A549 treated with DMSO at 1 μM for 4 hours (cell line): ENCODE measurements at places on chromosomes 4 and X. TPM values are rescaled to one million over a fixed set of nuclear protein-coding genes. Genes with fewer than 3 reads are reported as not detected.

Gene H2BW2
- not detected in 5 replicates for total RNA-seq

Gene PPEF2
- total RNA-seq, result not detected in 5 replicates

Gene DDIT4L
- total RNA-seq, result 0.49 to 0.72 TPM (median 0.59 TPM) in 5 replicates

Gene HTR2C
- total RNA-seq, result not detected in 5 replicates

Gene CHM
- 8.8 to 12.2 TPM (median 11.3 TPM) in 5 replicates for total RNA-seq

Gene RAB41
- total RNA-seq, result not detected in 5 replicates

Gene TMSB15C
- total RNA-seq, result 0.09 to 0.31 TPM (median 0.16 TPM) in 4 of 5 replicates, not detected in the other

Gene EDA2R
- total RNA-seq, result 11.5 to 15.2 TPM (median 14.7 TPM) in 5 replicates

Gene PLAC8
- total RNA-seq, result 0.80 to 1.5 TPM (median 1.3 TPM) in 5 replicates

Gene UCHL1
- total RNA-seq, result 906 to 988 TPM (median 963 TPM) in 5 replicates

Gene TMEM154
- total RNA-seq, result 0.02 to 0.18 TPM (median 0.06 TPM) in 5 replicates

Gene AVPR2
- total RNA-seq, result 0.07 to 0.10 TPM (median 0.09 TPM) in 4 of 5 replicates, not detected in the other

Gene USP38
- 8.7 to 10.3 TPM (median 9.6 TPM) in 5 replicates for total RNA-seq
